ENCODE measurements at places on chromosomes 2 and 18. TPM values are rescaled to one million over a fixed set of nuclear protein-coding genes. Genes with fewer than 3 reads are reported as not detected.

The SPC25 gene
- total RNA-seq = 1.3 TPM

The TMEM247 gene
- not detected for total RNA-seq

The COL6A3 gene
- total RNA-seq = 0.52 TPM

The MLPH gene
- not detected for total RNA-seq

The GDF7 gene
- 0.31 TPM for total RNA-seq

The DCAF17 gene
- total RNA-seq = 19.5 TPM

The PARD3B gene
- total RNA-seq = 0.94 TPM

The INHBB gene
- total RNA-seq = 0.10 TPM

The LIPG gene
- not detected for total RNA-seq

The ID2 gene
- 717 TPM for total RNA-seq

The RAPGEF4 gene
- total RNA-seq = 2.4 TPM
